ENCODE measurements at places on chromosomes 2 and 18. TPM values are rescaled to one million over a fixed set of nuclear protein-coding genes. Genes with fewer than 3 reads are reported as not detected.

CCDC85A gene
- 2.3 TPM for total RNA-seq

CD302 gene
- total RNA-seq, result 13.4 TPM

GIGYF2 gene
- total RNA-seq, result 46.4 TPM

C2orf72 gene
- not detected for total RNA-seq

LIPG gene
- total RNA-seq, result 0.86 TPM

LONRF2 gene
- total RNA-seq, result 1.3 TPM

ME2 gene
- total RNA-seq, result 38.9 TPM

EMILIN2 gene
- 16.4 TPM for total RNA-seq

TDRD15 gene
- not detected for total RNA-seq
